Neuronal stem cell (in vitro differentiated cells): ENCODE measurements at places on chromosomes 2 and 18.

DNA sequence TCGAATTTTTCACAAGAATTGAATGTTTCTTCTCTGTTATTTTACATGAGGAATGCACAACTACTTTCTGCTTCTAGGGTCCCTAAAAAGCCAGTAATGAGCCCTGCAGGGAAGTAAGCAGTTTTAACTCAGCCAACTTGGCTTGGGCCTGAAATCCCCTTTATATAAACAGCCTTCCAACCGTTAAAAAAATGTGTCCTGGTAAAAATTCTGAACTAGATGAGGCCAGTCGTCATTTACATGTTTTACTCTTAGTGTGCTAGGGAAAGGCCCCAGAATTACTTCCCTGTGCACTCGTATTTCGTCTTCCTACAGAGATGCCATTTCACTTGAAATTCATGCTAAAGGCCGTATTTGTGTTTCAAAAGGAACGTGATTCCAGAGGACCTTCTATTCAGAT, 42.4 kb upstream of the RPE start:
- no peak for DNase-seq

GRCh38 chr2:122478117-122478516, 722.7 kb downstream of the TSN start:
- no peak for DNase-seq

DNA sequence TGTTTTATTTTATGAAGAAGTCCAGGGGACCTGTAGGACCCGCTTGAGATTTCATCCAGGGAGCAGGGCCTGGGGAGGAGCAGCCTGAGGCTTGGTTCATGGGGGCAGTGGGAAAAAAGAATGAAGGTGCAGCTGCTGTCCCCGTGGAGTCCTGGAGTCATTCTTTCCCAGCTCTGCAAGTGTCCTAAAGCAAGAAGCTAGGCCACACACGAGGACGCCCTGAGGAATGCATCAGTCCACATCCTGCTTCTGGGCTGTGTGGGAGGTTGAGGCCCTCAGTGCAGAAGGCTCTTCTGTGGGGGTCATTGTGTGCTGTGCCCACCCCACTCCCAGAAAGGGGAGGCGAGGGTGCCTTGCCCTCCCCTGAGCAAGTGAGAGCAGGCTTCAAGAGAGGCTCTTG, 179.9 kb upstream of the HS6ST1 start:
- no peak for DNase-seq

DNA sequence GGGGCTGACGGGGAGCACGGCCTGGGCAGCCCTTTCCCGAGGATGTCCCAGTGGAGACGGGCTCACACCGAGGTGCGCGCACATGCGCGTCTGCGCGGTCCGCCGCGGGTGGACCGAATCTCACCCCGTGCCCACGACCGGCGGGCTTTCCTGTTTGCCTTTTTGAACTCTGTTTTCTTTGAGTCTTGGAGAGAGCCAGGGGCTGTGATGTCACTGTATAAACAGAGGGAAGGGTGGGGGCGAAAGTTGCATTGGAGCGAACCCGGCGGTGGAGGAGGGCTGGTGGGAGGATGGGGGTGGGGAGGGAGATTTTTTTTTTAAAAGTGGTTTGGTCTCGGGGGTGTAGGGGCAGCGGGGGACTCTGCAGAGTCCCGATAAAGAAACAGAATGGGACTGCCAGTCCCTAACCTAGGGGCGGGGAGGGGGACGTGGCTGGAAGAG, 141.2 kb upstream of the CTAGE1 start:
- no peak for DNase-seq

GRCh38 chr18:12934454-12935071, 13.2 kb upstream of the SEH1L start:
- peak; percentile 73 for DNase-seq

GRCh38 chr2:232486558-232487384, 863 bp downstream of the ECEL1 start:
- no peak for DNase-seq

- DNase-seq, result no peak
Observed at GRCh38 chr2:54618646-54619565, 104.6 kb upstream of the EML6 start.

GRCh38 chr2:59259913-59260312, 1018.8 kb upstream of the FANCL start:
- no peak for DNase-seq

DNA sequence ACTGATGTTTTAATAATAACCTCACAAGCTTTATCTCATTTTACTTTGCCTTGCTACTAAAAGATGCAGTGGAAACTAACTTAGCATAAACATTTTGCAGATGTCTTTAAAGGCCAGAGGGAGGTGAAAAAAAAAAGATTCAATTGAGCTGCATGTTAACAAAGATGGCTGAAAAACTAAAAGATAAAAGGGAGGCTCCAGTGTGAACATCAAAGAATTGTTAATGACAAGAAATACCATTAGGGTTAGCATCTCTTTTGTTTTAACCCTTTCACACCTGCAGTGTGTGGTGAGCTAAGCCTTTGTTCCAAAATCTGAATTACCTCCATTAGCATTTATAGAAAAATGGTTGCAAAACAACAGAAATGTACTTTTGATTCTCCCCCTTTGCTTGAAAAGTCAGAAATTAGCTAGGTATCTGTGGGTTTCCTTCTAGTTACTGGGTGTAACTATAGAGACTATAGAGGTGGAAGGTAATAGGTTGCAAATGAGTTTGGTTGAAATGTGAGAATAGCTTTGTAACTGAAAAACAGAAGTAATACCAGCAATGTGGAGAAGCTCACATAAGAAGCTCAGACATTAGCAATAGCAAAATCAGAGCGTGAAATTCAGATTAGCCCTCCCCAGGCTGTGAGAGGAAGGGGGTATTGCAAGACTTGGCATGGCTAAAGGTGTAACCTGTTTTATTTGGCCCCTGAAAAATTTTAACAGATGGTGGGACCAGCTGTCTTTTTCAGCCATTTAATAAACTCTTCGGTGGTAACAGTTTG, 34.8 kb upstream of the SP5 start:
- DNase-seq, result no peak

DNA sequence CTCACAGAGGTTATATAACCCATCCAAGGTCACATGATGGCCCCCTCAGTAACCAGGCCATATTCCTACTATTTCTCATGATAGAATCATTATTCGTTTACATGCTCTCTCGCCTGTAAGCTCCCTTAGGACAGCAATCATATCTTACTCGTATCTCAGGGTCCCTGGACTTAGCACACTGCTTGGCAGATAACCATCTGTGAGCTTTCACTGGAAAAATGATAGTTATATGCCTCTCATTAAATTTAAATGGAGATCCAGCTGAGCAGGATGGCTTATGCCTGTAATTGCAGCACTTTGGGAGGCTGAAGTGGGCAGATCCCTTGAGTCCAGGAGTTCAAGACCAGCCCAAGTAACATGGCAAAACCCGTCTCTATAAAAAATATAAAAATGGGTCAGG, 21.9 kb downstream of the KIF3C start:
- DNase-seq, result no peak

- no peak for DNase-seq
Observed at GRCh38 chr18:77056344-77057005, 76.1 kb downstream of the MBP start.

DNA sequence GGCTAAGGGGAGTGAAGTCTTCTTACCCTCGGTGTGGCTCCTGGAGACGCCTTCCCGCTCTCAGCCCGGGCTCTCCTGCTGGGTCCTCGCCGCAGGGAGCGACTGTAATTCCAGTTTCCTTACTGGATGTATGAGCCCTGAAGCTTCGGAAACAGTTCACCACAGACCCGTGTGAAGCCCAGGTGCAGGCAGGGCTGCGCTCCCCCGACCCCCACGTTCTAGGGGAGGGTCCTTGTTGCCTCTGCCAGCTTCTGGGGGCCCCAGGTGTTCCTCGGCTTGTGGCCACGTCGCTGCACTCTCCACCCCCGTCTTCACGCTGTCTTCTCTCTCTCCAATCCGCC, 5.1 kb upstream of the ASB1 start:
- no peak for DNase-seq

DNA sequence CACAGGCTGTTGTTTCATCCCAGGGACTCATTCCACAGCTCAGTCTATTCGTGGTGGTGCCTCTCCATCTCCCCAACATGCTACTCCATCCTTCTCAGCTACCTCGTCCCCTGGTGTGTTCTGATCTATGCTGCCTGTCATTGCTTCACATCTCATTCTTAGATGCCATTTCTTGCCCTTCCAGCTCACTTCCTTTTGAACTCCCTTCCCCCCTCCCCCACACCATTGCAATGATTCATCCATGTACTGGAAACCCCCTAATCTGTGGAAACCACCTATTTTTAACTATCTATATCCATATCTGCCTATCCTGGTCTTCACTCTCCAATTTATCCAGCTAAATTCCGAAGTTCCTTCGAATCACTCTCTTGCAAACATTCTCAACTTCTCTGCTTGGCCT, 65.7 kb upstream of the PARD3B start:
- no peak for DNase-seq

DNA sequence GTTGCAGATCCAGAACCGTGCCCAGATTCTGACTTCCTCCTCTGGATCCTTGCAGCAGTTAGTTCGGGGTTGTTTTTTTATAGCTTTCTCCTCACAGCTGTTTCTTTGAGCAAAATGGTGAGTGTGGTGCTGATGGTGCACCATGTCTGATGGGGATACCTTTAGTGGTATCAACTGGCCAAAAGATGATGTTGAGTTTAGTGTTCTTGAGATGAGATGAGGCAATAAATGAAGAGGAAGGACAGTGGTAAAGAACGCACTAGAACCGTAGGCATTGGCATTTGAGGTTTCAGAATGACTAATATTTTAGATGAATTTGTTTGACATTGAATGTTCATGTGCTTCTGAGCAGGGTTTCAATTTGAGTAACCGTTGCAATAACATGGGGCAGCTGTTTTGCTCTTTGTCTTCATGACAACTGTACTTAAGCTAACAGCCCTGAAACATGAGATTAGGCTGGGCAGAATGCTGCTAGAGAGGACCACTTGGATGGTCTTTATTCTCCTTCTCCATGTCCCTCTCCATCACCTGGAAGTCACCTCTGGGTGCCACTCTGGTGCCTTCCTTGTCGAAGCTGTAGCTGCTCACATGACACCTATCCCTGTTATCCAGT, 3.9 kb downstream of the CTLA4 start:
- no peak for DNase-seq

DNA sequence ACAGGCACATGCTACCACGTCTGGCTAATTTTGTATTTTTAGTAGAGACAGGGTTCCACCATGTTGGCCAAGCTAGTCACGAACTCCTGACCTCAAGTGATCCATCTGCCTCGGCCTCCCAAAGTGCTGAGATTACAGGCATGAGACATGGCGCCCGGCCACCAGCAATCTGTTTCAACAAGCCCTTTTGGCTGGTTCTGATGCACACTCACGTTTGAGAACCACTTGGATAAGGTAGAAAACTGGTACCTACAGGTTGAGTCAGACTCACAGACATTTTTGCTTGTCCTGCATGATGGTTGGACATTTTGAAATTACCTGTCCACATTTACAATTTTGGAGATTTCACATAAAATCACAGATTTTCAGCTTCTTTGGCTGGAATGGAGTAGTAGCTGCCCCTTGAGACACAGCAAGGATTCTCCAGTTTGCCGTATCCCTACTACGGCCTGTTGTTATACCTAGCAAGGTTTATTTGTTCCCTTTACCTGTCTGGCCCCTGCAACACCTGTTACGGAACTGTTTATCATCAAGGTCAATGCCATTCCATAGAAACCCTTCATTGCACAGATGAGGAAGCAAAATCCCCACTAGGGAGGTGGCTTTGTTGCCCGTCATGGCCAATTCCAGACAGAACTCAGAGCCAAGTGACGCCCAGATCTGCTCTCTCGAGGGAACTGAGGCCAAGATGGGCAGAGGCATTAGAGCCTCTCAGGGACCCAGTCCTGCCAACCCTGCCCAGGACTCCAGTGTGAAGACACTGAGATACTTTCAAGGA, 31.4 kb upstream of the IGFBP2 start:
- DNase-seq, result no peak

DNA sequence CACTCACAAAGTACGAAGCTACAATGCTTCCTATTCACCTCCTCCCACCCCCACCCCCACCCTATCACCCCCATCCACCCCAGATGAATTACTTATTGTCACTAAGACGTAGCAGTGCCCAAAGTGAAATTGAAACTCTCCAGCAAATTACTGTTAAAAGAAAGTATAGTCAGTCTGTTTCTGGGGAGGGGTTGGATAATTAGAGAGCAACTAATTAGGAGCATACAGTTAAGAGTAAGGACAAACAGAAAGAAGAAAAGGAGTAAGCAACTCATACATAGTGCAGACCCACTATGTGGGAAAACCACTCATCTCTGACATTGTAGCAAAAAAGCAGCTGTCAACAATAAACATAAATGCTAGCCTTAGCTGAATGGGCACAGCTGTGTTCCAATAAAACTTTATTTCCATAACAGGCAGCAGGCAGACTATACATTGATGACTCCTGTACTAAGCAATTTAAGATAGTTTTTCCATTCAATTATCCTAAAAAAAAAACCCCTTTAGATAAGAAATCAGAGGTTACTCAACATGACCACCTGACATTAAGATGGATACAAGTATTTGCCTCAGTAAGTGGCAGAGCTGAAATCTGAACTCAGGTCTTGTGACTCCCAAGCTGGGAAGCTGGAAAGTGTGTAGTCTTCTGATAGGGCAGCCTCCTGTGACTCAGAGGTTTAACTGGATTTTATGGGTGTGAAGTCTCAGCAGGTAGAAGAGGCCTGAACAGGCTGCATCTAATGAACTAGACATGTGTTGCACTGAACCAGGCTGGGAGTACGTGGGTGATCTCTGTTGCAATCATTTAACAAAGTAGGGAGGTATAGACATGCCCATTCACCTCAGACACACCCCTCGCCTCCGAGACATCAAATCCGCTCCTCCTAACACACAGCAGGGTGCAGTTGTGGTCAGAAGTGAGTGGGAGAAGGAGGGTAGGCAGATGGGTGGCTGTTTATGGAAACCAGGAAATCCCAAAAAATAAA, 171.8 kb upstream of the KLF7 start:
- no peak for DNase-seq

DNA sequence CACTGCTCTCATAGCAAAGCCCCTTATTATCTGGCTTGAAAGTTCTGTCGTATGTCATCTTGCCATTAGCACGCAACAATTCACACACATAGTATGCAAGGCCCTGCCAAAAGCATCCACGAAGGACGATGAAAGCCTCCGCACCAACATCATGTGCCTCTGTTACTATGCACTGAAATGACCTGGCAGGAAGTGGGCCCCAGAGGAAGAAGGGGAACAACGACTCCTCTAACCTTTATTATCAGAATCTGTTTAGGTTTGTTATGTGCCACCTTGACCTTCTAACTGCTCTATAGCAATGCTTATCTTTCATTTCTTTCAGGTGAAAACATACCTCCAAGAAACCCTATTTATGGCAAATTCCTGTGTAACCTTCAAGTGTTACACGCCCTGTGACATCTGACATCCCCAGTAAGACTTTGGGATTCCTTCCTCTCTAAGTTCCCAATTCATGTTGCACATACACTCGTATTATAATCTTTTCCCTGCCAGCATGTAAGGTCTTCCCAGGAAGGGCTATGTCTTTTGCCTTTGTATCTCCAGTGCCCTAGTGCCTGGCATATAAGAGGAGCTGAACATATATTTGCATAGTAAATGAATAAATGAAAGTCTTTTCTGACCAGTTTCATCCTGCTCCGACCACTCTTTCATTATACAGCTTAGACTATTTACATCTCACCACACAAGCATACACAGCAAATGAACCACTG, 7.0 kb upstream of the NDUFV2 start:
- DNase-seq, result no peak

- no peak for DNase-seq
Observed at GRCh38 chr2:101803128-101803527, 105.6 kb downstream of the MAP4K4 start.
